ENCODE measurements at places on chromosomes 6 and 20. TPM values are rescaled to one million over a fixed set of nuclear protein-coding genes. Genes with fewer than 3 reads are reported as not detected.

DNA sequence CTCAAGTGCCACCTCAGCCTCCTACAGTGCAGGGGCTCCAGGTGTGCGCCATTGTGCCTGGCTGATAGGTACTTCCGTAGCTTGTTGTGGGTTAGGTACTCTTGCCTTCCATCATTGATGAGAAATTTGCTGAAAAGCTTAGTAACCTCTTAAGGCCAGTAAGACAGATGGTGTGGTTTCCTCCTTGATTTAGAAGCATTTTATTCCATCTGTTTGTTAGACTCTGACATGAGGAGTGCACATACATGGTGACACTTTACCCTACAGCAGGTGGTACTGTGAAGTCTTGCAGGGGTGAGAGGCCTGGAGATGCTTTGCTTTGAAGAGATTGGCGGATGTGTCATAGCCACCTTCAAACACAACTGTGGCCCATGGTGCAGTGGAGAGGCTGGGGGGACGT is 14.8 kb upstream of the MTG2 start:
- no peak for DNase-seq

DNA sequence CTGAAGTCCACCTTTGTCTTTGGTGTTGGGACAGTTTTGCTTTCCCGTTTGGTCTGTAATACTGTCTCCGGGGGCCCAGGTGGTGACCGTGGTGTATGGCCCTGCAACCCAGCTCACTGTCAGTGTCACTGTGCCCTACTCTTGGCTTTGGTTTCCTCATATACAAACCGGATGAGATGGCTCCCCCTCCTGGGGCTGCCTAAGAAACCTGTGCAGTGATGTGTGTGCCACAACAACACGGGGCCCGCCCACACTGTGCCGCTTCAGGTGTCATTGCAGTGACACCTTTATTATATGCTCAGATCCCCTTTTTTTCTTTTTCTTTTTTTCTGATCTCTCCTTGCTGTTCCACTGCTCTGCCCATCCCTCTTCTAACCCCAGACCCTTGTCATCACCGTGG is 73.9 kb downstream of the RAMACL start:
- DNase-seq: no peak

DNA sequence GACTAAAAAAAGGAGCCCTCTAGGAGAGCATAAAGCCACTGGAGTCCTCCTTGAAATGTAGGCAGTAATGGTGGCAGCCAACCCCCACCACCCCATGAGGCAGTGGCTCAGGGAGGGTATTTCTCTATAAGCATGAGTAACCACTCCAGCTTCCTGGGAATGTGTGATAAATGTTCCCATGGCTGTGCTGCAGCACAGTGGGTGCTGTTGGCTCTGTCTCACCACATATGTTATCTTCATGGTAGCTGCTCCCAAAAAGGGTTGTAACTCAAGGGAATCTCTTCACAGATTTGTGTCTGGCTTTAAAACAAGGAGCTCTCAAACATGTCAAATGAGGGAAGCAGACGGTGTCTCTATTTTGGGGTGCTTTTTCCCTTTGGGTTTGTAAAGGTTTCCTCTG is 7.5 kb upstream of the PHACTR1 start:
- DNase-seq: no peak

- DNase-seq: no peak
Observed at GRCh38 chr20:12180107-12180661, 262.5 kb downstream of the BTBD3 start.

Gene HEY2
- 8.5 TPM for total RNA-seq

All from SK-MEL-5 (cell line).